KG1 (cell line): ENCODE measurements at places on chromosomes 16 and 17.

DNA sequence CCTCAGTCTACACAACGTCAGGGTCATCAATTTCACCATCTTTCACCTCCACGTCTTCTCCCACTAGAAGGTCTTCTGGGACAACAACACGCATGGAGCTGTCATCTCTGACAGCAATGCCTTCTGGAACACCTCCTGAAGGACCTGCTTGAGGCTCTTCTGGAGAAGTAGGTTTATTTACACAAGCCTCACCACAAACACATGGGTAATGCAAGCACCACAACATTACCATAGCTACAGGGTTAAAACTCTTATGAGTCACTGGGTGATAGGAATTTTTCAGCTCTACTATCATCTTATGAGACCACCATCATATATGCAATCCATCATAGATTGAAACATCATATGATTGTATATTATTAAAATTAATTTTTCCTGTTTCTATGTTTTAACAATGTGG is 215.4 kb downstream of the CHD9NB start:
- DNase-seq = no peak

DNA sequence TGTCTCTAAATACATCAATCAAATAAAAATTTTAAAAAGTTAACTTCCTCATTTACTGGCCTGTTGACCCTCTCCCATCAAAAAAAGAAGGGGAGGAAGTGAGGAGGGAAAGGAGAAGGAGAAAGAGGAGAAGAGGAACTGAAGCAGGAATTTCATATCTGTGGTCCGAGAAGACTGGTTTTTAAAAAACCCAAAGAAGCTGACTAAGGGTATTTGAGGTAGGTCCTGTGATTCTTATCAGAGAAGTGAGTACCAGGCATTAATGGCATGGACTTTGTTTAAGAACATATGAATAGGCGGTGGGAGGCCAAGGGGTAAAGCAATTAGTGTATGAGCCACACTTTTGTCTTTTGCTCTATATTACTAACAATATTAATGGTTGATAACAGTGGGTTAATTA is 2.0 kb downstream of the SLC46A1 start:
- DNase-seq = no peak

DNA sequence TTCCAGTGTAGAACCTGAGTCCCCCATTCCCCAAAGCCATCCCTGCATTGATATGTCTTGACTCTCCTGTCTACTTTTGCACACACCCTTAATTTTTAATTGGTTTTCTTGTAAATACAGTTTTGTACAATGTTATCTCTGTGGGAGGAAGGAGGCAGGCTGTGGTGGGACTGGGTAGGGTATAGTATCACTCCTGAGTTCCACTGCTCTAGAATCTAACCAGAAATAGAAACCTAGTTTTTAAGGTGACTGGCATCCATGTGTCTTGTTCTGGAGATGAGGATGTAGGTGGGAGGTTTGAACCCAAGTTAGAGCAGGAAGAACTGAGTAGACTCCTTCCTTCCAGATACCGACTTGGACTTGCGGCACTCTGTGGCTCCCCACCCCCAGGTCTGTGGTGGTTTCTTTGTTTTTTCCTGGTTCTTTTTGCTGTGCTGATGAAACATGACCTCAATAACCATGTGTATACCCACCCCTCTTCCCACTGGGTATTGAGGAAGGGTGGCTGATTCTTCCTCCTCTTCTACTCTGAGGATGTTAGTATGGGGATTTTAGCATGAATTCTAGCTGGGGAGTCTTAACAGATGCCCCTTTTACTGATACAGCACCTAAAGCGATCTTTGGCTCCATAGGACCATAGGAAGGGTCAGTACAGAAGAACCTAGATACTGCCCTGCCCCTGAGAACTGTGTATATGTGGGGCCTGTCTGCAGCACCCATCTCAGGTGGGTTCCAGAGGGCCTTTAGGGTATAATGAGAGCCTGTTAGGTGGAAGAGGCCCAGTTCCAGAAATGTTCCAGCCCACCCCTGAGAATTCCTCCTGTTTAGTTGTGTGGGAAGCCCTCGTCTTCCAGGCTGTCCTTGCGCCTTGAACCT is 48.7 kb downstream of the SF3B3 start:
- DNase-seq = no peak

DNA sequence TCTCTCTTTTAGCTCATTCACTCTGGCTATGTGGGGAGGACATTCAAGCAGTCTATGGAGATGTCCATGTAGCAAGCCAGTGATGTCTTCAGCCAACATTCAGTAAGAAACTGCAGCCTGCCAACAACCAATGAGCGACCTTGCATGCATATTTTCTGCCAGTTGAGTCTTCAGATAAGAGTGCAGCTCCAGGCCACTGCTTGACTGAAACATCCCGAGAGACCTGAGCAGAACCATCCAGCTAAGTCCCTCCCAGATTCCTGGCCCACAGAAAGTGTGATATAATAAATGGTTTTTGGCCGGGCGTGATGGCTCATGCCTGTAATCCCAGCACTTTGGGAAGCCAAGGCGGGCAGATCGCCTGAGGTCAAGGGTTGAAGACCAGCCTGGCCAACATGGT is 10.5 kb upstream of the C17orf58 start:
- no peak for DNase-seq

DNA sequence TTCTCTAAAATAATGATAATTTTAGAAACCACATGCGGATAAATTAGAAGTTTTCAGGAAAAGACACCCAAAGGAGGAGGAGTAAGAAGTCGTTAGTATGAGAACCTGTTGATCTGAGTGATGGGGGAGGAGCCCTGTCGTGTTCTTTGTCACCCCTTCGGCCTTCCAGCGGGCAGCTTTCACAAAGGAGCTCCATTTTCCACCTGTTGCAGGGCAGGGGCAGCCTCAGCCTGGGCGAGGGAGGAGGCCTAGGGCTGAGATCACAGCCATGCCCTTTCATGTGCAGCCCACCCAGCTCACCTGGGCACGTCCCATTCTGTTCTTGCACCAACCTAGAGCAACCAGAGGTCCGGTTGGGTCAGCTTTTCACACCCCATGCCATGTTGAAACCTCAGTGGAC is 5.3 kb downstream of the DUSP14 start:
- DNase-seq = no peak

DNA sequence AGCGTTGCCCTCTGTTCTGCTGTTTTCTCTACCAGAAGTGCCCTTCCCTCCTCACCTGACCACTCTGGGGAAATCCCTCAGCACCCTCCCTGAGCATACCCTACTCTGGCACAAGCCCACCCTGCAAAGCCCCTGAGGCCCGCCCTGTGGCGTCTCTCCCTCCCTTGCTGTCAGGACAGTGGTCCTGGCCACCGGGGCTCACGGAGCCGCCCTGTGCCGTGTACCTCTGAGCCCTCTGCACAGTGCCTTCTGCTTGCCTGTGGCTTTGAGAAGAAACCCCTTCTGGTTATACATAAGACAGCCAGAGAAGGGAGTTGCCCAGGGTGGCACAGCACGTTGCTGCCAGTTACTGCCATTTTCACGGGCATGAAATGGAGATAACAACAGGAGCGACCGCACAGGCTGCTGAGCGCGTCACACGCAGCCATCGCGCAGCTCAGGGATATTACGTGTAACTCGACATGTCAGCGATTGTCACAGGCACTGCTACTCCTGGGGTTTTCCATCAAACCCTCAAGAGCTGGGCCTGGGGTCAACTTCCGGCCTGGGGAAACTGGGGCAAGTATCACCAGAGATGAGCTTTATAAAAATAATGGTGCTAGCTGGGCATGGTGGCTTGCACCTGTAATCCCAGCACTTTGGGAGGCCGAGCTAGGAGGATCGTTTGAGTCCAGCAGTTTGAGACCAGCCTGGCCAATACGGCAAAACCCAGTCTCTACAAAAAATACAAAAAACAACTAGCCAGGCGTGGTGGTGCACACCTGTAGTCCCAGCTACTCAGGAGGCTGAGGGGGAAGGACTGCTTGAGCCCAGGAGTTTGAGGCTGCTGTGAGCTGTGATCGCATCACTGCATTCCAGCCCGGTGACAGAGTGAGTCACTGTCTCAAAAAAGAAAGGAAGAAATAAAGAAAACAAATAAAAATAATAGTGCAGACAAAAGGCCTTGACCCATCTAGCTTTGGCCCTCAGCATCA is 14.8 kb downstream of the SCGB1C2 start:
- DNase-seq = no peak

GRCh38 chr16:1961651-1962067 is 2.3 kb downstream of the NDUFB10 start:
- no peak for DNase-seq

- no peak for DNase-seq
These were observed 4.4 kb upstream of the EIF4A3 start for GRCh38 chr17:80151333-80151732.

DNA sequence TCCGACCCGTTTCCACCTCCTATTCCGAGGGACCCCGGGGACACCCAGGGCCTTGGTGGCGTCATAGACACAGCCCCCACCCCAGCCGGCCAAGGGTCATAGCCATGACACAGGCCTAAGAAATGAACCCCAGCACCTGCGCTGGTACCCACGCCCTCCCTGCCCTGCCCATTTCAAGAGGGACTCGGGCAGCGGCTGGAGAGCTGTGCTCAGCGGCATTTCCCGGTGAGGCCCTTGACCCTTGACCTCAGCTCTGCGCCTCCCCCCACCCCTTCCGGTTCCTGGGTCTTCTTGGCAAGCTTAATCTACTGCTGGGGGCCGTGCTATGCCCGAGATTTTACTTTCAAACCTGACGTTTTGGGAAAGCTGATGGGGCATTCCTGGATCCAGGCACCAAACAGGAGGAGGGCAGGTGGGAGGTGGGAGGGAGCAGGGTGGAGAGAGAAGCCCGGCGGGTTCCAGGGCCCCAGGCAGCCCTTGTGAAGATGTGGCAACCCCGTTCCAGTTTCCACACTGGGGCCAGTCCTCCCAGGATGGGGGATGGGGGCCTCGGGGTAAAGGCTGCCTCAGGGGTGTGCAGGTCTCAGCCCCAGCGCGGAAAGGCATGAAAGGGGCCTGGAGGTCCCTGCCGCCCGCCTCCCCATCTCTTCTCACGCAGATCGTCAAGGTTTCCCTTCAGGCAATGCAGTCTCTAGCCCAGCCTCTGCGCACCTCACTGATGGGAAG is at the start of gene SLC22A31:
SLC22A31 (minus strand) TSS at position 414 of the 726 bp plus-strand sequence; CDS start at position 378, 36 bp downstream.
- no peak for DNase-seq

GRCh38 chr17:19383681-19384470 is 3.1 kb downstream of the MFAP4 start:
- DNase-seq = no peak

- DNase-seq = peak; percentile 13
These were observed 3.8 kb downstream of the ERCC4 start for GRCh38 chr16:13923703-13924298.

GRCh38 chr17:61398721-61399130 is 917 bp upstream of the TBX2 start:
- DNase-seq = no peak

GRCh38 chr16:17343028-17343427 is 127.7 kb downstream of the XYLT1 start:
- peak; percentile 67 for DNase-seq

GRCh38 chr16:1194665-1195392 is 30.2 kb downstream of the TPSG1 start:
- DNase-seq = no peak

DNA sequence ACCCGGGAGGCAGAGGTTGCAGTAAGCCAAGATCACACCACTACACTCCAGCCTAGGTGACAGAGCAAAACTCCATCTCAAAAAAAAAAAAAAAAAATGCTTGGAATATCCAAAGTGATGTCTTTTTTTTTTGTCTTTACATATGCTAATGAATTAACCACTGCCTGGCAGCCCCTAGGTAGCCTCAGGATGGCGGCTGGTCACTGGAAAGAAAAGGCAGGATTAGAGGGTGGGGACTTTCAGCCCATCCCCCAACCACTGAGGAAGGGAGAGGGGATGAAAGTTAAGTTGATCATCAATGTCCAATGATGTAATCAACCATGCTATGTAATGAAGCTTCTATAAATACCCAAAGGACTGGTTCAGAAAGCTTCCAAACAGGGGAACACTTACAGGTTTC is 26.8 kb downstream of the RNF157 start:
- no peak for DNase-seq

DNA sequence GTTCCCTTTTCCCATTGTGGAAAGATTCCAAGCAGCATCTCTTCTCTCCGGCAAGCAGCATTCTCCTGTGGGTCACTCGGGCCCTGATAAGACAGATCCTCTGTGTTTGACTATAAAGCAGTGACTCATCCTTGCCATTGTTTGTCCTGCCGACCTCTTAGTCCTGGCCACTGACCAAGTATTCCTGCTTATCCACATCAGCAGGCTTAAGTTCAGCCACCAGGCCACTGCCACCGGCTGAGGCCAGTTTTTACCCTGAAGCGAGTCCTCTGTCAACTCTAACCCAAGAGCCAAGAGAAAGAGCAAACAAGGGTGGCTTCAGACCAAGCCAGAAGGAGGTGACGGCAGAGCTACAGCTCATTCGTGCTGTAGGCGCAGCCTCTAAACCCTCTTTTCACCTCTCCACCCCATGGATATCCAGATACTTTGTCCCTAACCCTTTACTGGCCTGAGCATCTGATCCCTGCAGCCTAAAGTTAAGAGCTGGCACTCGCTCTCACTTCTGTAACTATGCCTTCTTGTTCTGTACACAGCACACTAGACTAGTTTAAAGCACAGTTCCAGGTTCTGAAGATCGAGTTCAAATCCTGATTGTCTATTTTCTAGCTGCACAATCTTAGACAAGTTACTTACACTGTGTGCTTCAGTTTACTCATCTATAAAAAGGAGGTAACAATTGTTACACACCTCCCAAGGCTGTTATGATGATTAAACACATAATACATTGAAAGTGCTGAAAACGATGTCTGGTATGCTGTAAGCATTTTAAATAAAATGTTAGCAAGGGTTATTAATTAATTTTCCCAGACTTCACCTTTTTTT is 31.0 kb downstream of the SOX9 start:
- DNase-seq = no peak

- no peak for DNase-seq
These were observed 56.4 kb upstream of the TOM1L1 start for GRCh38 chr17:54844233-54844632.

DNA sequence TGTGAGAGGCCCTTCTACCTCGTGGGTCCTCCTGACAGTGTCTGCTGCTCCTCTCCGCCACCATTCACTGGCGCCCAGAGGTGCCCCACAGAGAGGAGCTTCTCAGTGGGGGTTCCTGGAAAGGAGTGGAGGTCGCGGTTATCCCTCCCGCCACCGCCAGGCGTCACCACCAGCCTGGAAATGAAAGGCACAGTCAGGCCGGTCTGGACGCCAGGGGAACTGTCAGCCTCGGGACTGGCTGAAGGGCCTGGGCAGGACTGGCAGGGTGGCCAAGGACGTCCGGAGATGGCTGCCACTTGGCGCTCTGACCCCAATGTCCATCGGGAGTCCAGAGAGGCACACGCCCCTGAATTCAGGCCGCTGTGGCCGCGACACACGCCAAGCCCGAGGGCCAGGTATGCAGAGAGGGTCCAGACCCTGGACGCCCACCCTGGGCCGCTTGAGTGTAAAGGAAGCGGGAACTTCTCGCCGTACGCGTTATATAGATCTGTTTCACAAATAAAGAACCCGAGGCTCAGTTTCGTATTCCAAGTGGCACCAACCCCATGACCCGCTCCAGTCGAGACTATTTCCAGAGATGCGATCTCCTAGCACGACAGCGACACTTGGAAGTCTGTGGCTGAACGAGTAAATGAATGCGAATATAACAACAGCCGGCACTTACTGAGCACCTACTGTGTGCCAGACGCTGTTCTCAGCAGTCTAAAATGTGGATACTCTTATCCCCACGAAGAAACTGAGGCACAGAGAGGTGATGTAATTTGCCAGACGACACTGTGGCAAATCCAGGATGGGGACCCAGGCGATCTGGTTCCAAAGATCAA is 7.6 kb upstream of the NXPH3 start:
- peak; percentile 88 for DNase-seq

- no peak for DNase-seq
These were observed 11.0 kb downstream of the CHMP6 start for GRCh38 chr17:81002409-81003361.

GRCh38 chr16:67447508-67448076 is 16.7 kb downstream of the HSD11B2 start:
- DNase-seq = peak; percentile 24

- DNase-seq = peak; percentile 23
These were observed 47.7 kb downstream of the CFDP1 start for GRCh38 chr16:75385507-75386152.
